Stimulated activated CD4-positive, alpha-beta T cell treated with anti-CD3 and anti-CD28 coated beads, TNF-alpha, amount 100 ng/mL, for 4 hours (primary cell): ENCODE measurements at places on chromosomes 4 and X.

DNA sequence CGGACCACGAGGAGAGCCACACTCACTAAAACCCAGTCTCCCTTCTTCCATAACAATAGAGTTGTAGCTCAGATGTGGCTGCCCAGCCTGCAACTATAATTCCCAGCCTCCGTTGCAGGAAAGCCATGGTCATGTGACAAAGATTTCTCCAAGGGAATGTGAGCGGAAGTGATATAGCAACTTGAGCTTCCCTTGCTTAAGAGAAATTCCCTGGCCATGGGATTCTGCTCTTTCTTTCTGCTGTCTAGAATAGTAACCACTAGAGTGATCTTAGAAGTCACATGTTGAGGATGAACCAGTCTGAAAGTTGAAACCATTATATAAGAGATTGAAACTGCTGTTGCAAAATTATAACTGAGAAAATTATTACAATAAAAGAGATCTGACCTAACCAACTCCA is 86.4 kb upstream of the MED14 start:
- no peak for DNase-seq

- no peak for DNase-seq
Measured at GRCh38 chr4:37699868-37700481, 13.8 kb upstream of the RELL1 start.

GRCh38 chrX:123685232-123685631 is 47.6 kb downstream of the THOC2 start:
- no peak for DNase-seq

GRCh38 chr4:152633118-152633517 is 46.7 kb downstream of the TMEM154 start:
- DNase-seq, result no peak

- no peak for DNase-seq
Measured at GRCh38 chr4:168118116-168118655, 25.8 kb downstream of the ANXA10 start.
